ENCODE measurements at places on chromosomes 3 and 15.

GRCh38 chr3:14415501-14415900 is 13.1 kb downstream of the SLC6A6 start:
- DNase-seq = no peak

DNA sequence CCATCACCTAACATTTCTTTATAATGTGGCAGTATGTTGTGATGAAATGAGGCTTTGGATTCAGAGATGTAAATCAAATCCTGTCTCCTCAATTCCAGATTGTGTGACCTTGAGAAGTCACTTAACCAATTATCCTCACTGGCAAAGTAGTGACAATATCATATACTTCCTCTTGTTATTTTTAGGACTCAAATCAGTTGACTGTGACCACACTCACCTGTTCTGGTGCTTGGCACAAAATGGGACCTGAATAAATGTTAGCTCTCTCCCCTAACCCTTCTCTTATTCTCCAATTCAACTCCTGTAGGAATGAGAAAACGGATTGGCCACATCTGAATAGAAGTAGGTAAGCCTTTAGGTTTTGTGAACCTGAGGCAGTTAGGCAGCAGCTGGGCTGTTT is 42.1 kb downstream of the IQCH start:
- DNase-seq = no peak

DNA sequence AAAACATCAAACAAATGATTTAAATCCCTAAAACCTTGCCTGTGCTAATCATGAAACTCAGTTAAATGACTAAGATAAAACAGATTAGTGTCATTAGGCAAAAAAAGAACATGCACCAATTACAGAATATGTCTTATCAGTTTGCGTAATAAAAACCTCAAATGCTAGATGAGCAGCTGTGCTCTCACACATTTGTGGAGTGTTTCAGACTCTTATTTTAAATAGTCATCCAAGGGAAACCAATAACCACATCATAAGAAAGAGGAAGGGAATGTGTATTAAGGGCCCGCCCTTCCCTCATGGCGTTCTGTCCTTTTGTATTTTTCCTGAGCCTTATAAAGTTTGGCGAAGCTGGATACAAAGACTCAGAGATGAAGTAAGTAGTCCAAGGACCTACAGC is 6.6 kb downstream of the SAMMSON start:
- DNase-seq = no peak

DNA sequence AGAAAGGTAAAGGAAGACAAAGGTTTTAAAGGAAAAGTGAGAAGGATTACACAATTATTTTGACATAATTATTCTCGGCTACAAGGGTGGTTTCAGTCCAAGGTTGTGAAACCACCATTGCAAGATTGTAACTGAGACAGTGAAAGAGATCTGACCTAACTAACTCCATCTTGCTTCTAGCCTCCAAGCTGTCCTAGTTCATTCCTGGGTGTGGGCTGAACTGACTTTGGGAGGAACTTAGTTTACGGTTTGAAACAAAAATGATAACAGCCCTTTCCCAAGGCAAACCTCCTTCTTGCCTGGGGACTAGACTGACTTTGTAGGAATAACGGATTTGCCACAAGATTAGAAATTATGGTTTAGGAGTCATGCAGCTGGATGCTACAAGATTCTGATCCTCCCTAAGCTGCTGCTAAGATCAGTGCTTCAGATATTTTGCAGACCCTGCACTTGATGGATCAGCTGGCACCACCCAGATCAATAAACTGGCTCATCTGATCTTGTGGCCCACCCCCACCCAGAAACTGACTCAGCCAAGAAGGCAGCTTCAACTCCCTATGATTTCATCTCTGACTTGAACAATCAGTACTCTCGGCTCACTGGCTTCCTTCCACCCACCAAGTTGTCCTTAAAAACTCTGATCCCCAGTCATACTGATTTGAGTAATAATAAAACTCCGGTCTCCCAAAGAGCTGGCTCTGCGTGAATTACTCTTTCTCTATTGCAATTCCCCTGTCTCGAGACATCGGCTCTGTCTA is 57.7 kb upstream of the AADACL2 start:
- DNase-seq = no peak

GRCh38 chr3:146164971-146165769 is 4.2 kb upstream of the PLOD2 start:
- DNase-seq = no peak

GRCh38 chr3:142965581-142965980 is 2.1 kb upstream of the PAQR9 start:
- no peak for DNase-seq

Measured in activated CD4-positive, alpha-beta T cell treated with anti-CD3 and anti-CD28 coated beads, Interleukin-2, amount 50 U/mL, for 48 hours (primary cell).